ENCODE measurements at places on chromosomes 4 and X.

GRCh38 chr4:1201851-1202525, 29.6 kb upstream of the SPON2 start:
- DNase-seq: no peak

GRCh38 chr4:106715825-106716224, 320.3 kb downstream of the DKK2 start:
- DNase-seq: no peak

- DNase-seq: no peak
Observed at GRCh38 chrX:9992061-9992460, 24.9 kb downstream of the CLDN34 start.

DNA sequence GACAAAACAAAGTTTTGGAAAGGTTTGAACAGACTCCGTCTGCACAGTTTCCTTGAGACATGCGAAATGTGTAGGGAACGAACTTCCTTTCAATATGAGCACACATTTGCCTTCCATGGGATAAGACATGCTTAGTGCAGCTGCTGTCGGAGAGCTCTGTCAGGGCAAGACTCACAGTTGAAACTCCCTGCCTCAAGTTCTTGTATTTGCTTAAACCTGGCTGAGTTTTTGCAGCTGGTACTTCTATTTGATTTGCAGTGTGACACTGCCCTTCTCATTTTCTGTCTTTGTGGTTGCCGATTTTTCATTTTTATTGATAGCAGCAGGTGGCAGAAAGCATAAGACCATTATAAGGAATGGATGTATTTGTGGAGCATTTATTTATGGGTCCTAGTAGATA, 18.2 kb upstream of the RHOH start:
- DNase-seq: no peak

GRCh38 chr4:25903900-25904747, 9.9 kb upstream of the SMIM20 start:
- no peak for DNase-seq

DNA sequence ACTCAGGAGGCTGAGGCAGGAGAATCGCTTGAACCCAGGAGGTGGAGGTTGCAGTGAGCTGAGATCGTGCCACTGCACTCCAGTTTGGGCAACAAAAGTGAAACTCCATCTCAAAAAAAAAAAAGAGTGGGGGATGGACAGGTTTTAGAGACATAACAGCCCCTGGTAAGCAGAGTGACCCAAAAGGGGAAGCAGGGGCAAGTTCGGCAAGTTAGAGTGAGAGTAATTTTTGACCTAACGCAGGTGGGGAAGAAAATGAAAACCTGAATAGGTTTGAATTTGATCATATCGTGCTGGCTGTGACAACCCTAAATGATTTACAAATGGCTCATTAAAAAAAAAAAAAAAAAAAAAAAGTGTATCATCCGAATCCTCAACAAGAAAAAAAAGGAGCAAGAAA, 25.7 kb upstream of the TMEM131L start:
- DNase-seq: no peak

Measured in NCI-H1436 (cell line).